Kidney glomerular epithelial cell (primary cell): ENCODE measurements at places on chromosomes 11 and 22.

DNA sequence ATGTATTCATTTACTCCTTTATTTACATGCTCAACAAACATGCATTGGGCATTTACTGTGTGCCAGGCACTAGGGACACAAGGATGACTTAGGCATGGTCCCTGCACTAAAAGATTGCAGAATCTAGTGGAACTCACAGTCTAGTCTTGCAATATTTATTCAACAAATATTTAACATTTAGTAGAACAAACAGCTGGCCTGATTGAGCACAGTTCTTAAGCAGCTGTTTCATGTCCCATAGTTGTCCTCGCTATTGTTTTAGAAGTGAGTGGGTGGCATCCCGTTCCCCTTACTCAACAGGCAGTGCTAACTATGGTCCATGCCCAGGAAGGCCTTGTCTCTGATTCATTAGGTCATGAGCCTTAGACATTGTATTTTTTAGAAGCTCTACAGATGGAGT, 459.9 kb upstream of the CADM1 start:
- DNase-seq, result no peak

DNA sequence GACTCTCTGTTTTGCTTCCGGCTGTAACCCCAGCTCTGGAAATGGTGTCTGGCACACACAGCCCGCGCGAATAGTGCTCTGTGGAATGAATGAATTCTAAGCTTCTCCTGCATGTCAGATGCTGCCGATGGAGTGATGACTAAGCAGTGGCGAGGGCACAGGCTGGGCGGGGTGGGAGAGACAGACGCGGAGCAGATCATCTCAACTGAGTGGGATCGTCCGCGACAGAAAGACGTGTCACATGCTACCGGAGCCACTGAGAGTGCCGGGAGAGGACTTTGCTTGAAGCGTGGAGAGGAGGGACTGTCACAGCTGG, 334.5 kb downstream of the CTTN start:
- DNase-seq, result no peak

DNA sequence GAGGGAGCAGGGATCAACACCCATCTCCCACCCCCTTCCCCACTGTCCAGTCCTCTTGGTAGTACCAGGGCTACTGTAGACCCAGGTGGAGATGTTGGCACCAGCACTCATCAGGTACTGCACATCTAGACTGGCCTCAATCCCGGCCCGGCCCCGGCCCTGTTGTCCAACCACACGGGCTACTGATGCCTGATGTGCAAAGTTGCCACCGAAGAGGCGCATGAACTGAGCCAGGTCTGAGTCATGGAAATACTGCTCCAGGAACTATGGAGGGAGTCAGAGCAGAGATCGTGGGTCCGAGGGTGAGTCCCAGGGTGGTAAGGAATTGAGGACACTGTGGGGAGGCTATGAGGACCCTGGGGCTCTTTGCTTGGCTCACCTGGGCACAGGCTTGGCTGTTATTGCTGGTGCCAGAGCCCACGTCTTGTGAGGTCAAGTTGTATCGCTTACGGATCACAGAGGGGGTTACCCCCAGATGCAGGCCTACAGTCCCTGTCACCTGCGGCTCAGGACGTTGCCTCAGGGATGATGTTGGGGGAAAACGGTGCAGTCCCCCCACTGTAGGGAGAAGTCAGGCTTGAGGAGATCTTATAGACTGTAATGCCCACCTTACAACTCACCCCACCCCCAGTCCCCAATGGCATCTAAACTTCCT, 2.5 kb downstream of the TPP1 start:
- no peak for DNase-seq

GRCh38 chr22:36422287-36423014, 34.7 kb upstream of the MYH9 start:
- no peak for DNase-seq
